ENCODE measurements at places on chromosomes 2 and 18.

GRCh38 chr2:236677368-236677767, 107.7 kb downstream of the ACKR3 start:
- no peak for DNase-seq

- no peak for DNase-seq
Measured at GRCh38 chr2:24832073-24832461, 38.8 kb downstream of the CENPO start.

GRCh38 chr18:73212442-73212841, 344.7 kb upstream of the NETO1 start:
- no peak for DNase-seq

DNA sequence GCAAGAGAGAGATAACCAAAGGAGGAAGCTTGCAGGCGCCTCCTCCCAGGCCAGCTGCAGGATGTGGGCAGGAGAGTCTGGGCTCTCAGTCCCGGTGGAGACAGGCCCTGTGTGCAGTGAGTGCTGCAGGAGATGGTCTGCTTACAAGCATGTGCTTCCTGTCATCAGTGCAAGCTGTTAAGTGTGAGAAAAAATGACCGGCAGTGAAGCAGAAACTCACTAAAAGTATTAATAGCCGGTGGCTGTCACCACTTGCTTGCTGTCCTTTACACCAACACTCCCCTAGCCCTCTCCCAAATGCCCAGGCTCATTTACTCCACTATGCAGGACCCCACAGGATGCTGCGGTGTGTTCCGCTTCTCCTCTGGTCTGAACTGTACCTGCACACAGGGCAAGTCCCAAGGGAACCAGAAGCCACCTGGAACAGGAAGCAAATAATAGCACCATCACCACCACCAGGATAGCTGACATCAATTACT, 435.6 kb upstream of the HS6ST1 start:
- DNase-seq, result no peak

- DNase-seq, result no peak
Measured at GRCh38 chr18:43422518-43422917, 145.2 kb upstream of the SYT4 start.

- no peak for DNase-seq
Measured at GRCh38 chr2:181312515-181312927, 144.7 kb upstream of the ITGA4 start.
